ENCODE measurements at places on chromosomes 5 and 9.

DNA sequence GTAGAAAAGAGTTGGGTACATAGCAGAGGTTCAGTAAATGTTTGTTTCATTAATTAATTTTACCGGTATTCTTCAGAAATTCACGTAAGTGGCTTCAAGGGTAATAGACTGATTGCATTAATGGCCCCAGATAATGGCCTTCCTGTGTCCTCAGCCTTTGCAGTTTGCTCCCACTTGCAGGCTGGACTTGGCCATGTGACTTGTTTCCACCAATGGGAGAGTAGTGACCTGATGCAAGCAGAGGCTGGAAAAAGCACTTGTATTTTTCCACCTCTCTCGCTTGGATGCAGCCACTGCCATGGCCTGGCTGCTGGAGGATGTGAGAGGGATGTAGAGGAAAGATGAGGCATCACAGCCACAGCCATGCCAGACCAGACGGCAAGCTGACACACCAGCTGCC, 480.9 kb downstream of the CDK5RAP2 start:
- DNase-seq: no peak

DNA sequence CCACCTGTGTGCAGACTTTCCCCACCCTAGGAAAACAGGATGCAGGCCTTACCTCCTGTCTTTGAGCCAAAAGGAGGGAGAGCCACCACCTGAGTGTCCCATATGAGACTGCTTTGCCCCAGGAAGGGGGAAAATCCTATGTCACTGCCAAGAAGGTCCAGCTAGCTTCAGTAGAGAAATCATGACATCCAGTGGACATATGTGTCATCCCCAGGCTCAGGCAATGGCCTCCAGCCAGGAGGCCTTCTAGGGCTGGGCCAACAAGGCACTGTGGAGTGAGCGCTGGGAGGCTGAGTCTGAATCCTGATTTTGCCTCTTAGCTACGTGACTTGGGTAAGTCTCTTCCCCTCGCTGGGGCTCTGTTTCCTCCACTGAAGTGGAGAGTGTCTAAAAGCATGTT, 60.2 kb downstream of the SMIM23 start:
- no peak for DNase-seq

DNA sequence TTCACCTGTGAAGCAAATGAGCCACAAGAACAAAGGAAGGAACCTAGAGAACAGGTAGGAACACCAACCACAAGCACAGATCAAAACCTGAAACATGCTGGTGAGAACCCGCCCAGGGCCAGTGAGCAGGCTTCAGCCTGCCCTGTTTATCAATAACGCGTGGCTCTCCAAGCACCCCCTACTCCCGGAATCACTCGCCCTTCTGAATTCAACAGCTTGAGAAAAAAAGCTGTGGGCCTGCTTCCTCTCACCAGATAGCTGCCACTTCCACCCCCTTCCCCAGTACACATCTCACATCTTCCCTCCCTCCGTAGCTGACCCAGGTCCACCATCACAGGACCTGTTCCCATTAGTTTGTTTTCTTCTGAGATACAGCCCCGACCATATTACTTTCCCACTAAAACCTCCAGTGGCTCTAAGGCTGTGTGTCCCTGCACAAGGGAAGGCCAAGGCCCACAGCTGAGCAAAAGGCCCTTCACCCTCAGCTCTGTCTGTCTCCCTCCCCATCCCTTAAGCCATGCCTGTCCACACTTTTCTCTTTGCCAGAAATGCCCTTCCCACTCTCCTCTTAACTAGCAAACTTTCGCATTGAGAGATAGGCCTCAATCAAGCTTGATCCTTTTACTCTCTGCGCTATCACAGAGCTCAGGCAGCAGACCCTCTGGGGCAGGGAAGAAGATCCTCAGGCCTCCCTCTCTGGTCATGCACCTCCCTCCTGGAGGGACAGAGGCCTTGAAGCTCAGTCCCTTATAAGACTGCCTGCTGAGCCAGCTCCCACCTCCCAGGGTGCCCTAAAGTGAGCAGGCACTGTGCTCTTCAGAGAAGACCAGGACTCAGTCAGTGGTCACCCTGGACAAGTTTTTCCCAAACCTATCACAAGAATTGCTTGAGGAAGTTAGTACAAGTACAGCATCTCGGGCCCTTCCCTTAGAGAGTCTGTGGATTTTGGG, 30.1 kb downstream of the B4GALT1 start:
- DNase-seq: no peak

DNA sequence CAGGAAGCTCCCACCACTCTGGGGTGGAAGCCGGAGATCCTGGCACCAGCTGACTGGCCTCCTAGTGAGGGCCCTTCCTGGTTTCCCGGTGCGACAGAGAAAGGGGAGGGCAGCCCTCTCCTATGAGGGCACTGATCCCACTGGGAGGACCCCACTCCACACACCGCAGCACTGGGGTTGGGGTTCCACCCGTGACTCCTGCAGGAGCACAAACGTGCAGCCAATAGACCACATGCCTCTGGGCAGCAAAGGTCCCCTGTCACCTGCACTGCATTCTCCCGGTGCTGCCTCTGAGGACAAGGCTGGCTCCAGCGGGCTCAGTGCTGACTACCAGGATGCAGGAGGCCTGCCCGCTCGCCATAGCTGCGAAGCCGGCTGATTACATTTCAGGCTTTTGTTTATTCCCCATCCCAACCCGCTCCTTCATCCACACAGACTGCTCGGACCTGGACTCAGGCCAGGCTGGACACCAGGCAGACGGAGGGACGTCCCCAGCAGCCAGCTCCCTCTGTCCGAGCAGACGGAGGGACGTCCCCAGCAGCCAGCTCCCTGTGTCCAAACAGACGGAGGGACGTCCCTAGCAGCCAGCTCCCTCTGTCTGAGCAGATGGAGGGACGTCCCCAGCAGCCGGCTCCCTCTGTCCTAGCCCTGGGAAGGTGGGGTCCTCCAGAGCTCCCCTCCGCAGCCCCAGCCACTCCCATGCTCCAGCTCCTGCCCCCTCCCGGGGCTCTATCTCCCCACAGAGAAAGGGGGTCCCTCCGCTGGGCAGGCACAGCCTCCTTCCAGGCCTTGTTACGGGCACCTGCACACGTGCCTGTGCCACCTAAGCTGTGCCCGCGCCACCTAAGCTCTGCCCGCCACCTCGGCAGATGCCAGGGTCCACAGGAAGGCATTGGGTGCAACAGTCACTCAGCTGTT, 8.8 kb upstream of the CEP72 start:
- no peak for DNase-seq

- DNase-seq: no peak
Measured at GRCh38 chr5:170103447-170103846, 2.2 kb upstream of the FOXI1 start.

GRCh38 chr9:35852267-35852815, 17.9 kb downstream of the OR13J1 start:
- no peak for DNase-seq

GRCh38 chr9:15238646-15239045, 68.4 kb downstream of the TTC39B start:
- DNase-seq: no peak

DNA sequence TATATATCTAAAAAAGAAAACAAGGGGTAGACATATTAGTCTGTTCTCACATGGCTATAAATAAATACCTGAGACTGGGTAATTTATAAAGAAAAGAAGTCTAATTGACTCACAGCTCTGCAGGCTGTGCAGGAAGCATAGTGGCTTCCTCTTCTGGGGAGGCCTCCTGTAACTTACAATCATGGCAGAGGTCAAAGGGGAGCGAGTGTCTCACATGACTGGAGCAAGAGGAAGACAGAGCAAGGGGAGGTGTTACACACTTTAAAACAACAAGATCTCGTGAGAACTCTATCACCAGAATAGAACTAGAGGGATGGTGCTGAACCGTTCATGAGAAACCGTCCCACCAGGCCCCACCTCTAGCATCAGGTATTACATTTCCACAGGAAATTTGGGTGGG, 616.8 kb downstream of the TLE4 start:
- no peak for DNase-seq

GRCh38 chr9:84481636-84482218, 141.2 kb upstream of the SLC28A3 start:
- DNase-seq: no peak

GRCh38 chr5:58122157-58122556, 337.7 kb downstream of the PLK2 start:
- no peak for DNase-seq

DNA sequence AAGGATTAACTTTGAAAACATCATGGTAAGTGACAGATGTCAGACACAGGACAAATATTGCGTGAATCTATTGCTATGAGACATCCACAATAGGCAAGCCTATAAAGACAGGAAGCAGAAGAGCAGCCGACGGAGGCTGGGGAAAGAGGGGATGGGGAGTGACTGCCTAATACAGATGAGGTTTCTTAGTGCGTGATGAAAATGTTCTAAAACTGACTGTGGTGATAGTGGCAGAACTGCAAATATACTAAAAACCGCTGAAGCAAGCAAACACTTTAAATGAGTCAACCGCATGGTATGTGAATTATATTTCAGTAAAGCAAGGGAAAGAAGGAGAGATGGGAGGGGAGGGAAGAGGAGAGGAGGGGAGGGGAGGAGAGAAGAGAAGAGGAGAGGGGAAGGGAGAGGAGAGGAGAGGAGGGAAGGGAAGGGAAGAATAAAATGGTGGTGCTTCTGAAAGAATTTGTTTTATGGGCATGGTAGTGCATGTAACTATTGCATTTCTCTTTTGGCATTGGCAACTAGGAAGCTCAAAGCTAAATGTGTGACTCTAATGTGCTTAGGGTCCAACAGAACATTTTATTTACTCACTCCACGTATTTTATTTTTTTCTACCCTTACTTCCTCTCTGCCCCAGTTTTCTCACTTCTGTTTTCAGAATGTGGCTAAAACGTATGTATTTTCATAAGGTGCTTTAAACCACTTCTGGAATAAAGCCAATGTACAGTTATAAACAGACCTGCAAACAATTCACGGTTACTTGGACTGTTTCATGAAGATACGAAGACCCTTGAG, 21.3 kb downstream of the AKNA start:
- no peak for DNase-seq

GRCh38 chr9:122011818-122012498, 81.2 kb downstream of the TTLL11 start:
- no peak for DNase-seq

GRCh38 chr5:92519811-92520632, 1061.0 kb downstream of the NR2F1-AS1 start:
- DNase-seq: no peak

DNA sequence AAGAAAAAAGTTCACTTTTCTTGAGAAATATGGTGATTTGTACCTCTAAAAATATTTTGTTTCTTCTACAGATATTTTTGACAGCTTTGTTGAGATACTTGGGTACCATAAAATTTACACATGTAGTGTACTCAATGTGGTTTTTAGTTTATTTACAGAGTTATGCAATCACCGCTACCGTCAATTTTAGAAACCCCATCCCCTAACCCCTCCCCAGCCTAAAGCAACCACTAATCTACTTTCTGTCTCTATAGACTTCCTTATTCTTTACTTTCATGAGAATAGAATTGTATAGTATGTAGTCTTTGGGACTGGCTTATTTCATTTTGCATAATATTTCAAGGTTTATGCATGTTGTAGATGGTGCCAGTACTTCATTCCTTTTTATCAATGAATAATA, 45.0 kb upstream of the TDRD7 start:
- DNase-seq: no peak

GRCh38 chr5:119655061-119655460, 25.7 kb downstream of the FAM170A start:
- DNase-seq: no peak

DNA sequence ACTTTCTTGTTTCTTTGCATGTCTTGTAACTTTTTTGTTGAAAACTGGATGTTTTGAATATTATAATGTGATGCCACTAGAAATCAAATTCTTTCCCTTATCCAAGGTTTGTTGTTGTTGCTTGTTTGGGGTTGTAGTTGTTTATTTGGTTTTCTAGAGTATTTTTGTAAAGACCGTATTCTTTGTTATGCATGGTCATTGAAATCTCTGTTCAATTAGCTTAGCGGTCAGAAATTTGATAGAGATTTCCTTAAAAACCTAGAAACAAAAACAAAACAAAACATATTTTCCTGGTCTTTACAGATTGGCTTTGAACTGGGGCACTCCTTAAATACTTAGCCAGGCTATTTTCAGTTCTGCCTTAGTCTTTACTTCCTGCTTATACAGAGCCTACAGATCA, 21.9 kb downstream of the SOX30 start:
- no peak for DNase-seq

DNA sequence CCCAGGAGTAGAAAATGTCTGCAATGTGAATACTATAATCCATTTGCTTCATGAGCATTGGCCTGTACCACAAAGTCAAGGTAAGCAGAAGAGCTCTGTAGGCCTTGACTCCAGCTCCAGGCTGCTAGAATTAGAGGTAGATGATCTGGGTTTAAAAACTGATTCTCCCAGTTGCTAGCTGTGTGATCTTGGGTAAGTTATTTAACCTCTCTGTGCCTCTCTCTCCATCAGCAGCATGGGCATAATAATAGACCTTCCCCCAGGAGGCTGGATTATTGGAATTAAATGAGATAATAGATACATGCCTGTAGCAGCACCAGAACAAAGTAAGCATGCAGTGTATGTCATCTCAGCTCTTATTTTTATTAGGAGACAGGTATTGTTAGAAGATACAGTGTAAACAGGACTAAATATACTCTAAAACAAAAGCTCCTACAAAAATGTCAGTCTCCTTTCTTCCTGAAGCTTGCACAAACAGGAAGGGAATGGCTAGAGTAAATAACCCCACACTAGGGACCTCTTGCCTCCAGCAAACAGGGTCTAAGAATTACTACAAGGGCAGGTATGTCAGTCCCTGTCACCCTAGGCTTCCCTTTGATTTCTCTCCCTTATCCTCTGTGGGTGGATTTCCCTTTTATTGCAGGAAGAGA, 57.5 kb downstream of the PSAT1 start:
- DNase-seq: no peak

DNA sequence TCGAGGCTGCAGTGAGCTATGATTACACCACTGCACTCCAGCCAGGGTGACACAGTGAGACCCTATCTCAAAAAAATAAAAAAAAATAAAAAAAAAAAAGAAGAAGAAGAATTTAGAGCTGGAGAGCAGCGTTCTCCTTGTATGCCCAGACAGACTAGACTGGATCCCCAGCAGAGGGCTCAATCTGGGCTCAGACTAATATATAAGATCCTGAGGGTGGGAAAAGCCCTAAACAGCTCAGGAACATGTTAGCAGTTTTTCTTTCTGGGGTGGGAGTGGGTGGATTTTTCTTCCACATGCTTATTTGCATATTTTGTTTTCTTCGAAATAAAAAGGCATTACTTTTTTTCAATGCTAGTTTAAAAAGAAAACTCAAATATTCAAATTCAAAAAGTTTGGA, 904 bp upstream of the BSPRY start:
- DNase-seq: no peak

DNA sequence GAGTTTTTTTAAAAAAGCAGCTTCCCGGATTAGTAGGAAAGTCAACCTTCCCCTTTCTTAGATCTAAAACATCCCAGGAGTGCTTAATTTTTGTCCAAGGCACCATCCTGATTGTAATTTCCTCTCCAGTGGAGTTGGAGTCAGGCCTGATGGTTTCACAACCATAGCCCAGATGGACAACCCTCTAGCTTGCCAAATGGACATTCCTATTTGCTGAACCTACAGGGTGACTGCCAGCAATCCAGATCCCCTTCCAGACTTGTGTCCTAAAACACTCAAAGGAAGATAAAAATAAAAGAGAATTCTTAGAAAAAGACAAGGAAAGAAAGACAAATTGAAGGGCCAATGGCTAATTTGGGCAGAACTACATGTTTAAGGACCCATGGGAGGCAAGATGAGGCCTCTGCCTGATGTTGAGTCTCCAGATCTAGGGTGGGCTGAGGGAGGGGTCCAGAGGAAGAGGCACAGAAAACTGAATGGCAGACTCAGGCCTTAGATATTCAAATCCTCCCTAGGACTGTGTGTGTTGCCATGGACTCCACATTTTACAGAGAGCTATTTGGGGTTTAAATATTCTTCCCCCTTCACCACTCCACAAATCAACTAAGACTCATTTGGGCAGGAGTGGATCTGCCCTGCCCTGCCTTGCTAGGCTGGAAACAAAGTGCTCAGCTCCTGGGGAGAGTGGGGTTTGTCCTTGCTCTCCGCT, 38.5 kb upstream of the SLC44A1 start:
- no peak for DNase-seq

Measured in stimulated activated CD4-positive, alpha-beta T cell treated with anti-CD3 and anti-CD28 coated beads, Interleukin-12 subunit alpha, Interleukin-12 subunit beta, amount 100 ng/mL, for 48 hours (primary cell).